NCI-H524 (cell line): ENCODE measurements at places on chromosomes 7 and 10.

DNA sequence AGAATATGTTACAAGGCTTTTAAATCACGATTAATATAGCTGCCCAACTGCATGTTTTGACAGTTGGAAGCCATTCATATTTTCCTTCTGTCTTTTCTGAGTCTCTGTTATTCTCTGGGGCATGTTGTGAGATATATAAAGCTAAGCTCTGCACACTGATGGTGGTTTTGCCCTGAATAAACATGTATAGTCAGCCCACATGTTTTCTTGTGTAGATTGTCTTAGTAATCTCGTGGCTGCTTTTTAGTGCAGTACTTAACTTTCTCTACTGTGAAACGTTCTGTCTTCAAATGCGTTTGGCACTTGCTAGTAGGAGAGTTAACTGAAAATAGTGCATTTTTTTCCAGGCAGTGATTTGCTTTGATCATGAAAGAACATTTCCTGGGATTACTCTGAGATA, 268.5 kb downstream of the DNAJB9 start:
- no peak for DNase-seq

DNA sequence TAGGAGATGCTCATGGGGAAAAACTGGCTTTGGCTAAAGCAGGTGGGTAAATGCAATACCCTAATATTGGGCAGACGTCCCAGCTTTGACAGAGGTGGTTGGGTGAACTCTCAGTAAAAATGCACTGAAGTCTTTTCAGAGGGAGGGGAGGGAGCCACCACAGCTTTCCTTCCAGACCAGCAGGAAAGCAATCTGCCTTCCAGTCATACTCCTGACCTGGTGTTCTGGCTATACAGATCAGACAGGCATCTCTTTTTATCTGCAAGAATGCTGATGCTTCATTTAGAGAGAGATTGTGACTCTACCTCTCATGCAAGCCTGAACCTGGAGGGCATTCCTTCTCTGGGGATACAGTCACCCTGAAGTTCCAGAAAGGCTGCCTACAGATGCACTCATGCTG, 52.6 kb upstream of the ICA1 start:
- no peak for DNase-seq

DNA sequence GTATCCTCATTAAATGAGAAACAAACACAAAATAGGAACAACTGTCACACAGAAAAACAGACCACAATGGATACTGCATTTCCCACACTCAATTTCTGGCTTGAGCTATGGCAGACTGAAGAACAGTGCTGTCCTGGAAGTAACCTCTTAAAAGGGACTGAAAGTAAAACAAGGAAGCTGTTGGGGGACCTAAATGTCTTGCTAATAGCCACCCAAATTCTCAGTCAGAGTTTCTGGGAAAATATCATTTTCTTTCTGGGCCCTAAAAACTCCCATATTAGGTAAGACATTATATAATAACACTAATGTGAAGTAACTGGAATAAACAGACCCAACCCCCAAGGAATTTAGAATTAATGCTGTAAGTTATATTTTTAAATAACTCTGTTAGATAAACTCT, 80.9 kb upstream of the TFEC start:
- no peak for DNase-seq

GRCh38 chr10:124153023-124153826, 59.8 kb upstream of the CHST15 start:
- no peak for DNase-seq

GRCh38 chr7:139772873-139773272, 4.9 kb downstream of the HIPK2 start:
- DNase-seq = no peak
